GM19239 (cell line): ENCODE measurements at places on chromosomes 12 and 14.

GRCh38 chr14:54798465-54799124 is 104.0 kb downstream of the GCH1 start:
- no peak for DNase-seq

GRCh38 chr12:123767613-123768012 is 5.5 kb downstream of the DNAH10 start:
- DNase-seq: no peak

GRCh38 chr14:95862243-95862642 is 14.4 kb upstream of the TUNAR start:
- DNase-seq: no peak

GRCh38 chr12:6070472-6071257 is 53.8 kb downstream of the VWF start:
- no peak for DNase-seq

DNA sequence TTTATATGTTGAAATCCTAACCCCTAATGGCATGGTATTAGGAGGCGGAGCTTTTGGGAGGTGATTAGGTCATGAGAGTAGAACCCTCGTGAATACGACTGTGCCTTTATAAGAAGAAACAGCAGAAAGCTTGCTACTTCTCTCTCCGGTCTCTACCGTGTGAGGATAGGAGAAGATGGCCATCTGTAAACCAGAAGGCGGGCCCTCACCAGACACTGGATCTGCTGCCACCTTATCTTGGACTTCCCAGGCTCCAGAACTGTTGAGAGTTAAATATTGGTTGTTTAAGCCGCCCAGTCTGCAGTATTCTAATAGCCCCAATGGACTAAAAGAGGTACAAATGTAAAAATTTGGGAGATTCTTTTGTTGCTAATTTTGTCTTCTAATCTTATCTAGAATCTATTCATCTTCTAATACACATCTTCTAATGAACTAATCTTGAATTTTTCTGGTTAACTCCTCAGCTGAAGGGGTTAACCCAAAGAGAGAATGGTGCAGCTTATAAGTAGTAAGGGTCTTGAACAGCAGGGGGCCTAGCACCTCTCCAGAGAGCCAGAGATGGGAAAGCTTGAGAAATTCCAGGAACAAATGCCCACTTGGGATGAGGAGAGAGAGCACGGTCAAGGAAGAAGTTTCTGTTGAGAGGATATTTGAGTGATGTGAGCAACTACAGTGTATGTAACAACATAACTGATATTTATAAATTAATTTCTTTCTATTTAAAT is 264.0 kb upstream of the GRIP1 start:
- no peak for DNase-seq

- no peak for DNase-seq
These were observed 29.1 kb upstream of the GPR132 start for GRCh38 chr14:105094193-105094907.

- no peak for DNase-seq
These were observed 62.9 kb upstream of the EEA1 start for GRCh38 chr12:92992041-92992440.

GRCh38 chr14:55938249-55938791 is 179.9 kb upstream of the PELI2 start:
- DNase-seq: no peak

GRCh38 chr14:92759679-92760523 is 11.5 kb upstream of the LGMN start:
- DNase-seq: no peak

- DNase-seq: peak; percentile 34
These were observed 21.7 kb downstream of the AICDA start for GRCh38 chr12:8590842-8591545.

DNA sequence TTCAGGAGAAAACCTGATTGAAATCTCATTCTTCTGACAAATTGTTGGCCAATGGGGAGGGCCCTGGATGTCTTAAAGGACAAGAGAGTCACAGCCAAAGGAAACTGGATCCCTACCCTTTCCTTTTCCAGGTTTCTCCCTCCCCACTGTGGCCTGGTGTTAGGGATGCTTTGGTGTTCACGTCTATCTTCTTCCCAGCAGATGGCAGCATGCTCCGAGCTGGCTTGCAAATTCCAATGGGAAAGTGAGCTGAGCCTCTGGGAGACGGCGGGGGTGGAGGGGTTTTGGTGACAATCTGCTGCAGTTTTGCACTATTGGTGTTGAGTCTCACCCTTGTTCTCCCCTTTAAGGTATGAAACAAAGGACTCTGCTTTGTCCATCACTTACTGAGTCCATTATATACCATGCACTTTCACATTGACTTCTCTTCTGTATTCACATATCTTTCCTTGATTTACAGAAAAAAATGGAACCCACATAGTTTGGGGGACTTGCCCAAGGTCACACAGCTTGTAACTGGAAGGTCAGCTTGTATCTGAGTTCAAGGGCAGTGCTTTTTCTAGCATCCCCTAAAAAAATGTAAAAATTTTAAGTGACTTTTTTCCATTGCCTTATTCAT is 39.3 kb downstream of the CCDC177 start:
- DNase-seq: no peak

- DNase-seq: no peak
These were observed 196.4 kb upstream of the PARP11 start for GRCh38 chr12:4069670-4070010.

- DNase-seq: no peak
These were observed 2.3 kb downstream of the MMP14 start for GRCh38 chr14:22838631-22839041.

GRCh38 chr14:73047808-73048207 is 10.5 kb upstream of the RBM25 start:
- no peak for DNase-seq

- no peak for DNase-seq
These were observed 57.6 kb upstream of the GALNT9 start for GRCh38 chr12:132386926-132387497.

GRCh38 chr12:51864833-51865670 is 16.5 kb upstream of the FIGNL2 start:
- no peak for DNase-seq

DNA sequence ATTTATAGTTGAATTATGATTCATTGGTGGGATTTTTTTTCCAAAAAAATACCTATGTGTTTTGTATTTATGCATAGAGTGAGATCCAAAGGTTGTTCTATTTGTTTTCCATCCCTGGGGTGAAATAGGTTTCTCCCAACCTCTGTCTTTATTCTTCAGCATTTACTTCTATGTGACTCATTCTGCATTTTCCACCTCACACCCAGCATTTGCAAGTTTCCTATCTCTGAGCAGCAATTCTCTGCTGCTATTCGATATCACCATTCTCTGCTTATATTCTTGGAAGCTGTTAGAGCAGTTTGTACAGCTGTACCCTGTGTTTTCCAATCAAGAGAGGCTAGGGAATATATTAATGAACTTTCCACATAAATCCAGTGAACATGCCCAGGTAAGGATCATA is 538.9 kb downstream of the SNAPC1 start:
- no peak for DNase-seq

DNA sequence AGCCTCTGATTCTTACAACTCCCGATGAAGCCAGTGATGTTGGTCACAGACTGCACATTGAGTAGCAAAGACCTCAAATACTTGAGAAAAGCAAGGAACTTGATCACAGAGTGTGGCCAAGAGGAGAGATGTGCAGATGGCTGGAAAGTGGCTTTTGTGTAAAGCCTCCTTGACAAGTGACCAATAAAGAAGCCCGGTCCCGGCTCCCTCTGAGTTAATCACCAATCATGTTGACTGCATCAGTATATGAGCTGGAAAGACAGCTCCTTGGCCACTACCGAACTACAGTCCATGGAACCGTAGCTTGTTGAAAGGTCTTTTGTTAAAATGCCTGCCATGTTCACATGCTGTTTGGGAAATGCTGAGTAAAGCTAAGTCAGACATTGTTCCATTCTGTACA is 23.7 kb upstream of the SERPINA6 start:
- DNase-seq: no peak

DNA sequence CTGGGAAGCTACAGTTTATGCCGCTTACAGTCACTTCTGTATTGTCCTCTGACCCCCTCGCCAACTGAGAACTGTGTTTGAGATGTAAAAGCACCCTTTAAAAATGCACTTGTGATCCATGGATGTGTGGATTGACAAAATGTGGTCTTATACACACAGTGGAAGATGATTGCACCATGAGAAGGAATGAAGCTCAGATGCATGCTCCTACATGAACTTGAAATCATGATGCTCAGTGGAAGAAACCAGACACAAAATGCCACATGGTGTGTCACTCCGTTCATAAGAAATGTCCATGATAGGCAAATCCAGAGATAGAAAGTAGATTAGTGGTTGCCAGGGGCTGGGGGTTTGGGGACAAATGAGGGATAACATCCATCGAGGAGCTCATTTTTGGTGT is 58.0 kb downstream of the PITPNM2 start:
- DNase-seq: no peak

DNA sequence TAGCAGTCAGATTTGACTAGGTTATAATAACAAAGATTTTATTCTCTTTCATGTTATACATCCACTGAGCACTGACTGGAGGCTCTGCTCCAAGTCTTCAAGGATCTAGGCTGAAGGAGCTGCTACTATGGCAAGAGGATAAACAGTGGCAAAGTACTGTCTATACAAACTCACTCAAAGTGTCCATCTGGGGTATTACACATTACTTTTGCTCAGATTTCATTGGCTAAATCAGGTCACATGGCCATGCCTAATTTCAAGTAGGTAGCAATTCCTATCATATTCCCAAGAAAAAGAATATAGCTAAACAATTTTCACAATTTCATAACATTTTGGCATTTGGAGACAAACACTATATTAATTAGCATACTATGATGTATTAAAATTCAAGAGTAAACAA is 40.9 kb downstream of the CDK17 start:
- no peak for DNase-seq

GRCh38 chr12:49949866-49950265 is 671 bp upstream of the AQP2 start:
- no peak for DNase-seq

DNA sequence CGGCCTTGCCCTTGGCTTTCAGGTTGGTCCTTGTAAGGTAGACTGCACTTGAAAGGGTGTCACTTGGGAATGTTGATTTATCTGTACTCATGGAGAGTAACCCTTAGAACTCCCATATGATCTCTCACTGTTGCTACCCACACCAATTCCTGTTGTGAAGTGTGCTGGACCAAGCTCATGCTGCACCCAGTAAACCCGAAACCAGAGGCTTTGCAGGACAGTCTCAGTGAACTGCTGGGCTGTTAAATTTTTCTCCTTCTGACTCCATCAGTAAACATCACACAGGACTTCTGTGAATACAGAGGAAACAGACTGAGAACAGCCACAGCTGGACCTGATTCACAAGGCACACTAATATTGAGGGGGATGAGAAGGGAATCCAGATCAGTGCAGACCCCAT is 783.0 kb downstream of the TMEM121 start:
- no peak for DNase-seq

GRCh38 chr12:5038781-5039311 is 4.8 kb upstream of the KCNA5 start:
- no peak for DNase-seq

GRCh38 chr14:90607141-90607540 is 209.1 kb downstream of the TTC7B start:
- no peak for DNase-seq

- DNase-seq: no peak
These were observed 301.5 kb upstream of the FBXO33 start for GRCh38 chr14:39733741-39734140.
